ENCODE measurements at places on chromosomes 3 and 15.

DNA sequence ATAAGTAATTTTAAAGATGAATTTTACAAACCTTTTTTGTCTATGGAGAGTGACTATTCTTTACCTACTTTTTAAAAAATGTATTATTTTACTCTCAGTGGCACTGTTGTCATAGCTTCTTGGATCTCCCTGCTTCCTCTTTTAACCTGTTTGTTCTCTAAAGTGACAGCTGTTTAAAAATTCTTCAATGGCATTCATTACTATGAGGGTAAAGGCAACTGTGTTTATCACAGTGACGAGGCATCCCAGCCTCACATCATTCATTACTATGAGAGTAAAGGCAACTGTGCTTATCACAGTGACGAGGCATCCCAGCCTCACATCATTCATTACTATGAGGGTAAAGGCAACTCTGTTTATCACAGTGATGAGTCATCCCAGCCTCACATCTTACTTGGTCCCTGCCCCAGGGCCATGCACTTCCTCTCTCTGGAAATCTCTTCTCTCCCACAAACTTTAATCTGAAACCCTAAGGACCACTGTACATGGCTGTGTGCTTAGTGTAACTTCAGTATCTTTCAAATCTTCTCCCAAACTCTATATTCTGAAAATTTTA, 101.7 kb upstream of the ZNF717 start:
- H3K36me3 ChIP-seq: no peaks in the 10 kb centered on the region
- no peak for DNase-seq
- H3K4me1 ChIP-seq: no peaks in the 10 kb centered on the region

- no peak overlapping the region for H3K27ac ChIP-seq
- no peaks in the 10 kb centered on the region for H3K36me3 ChIP-seq
- H3K4me1 ChIP-seq: peaks cover 1% of the 10 kb centered on the region
- no peak for DNase-seq
- H3K4me3 ChIP-seq: no peak overlapping the region
Measured at GRCh38 chr3:154095832-154096421, 25.3 kb upstream of the ARHGEF26 start.

GRCh38 chr3:185153861-185154629, 1.2 kb upstream of the C3orf70 start:
- no peak overlapping the region for H3K27ac ChIP-seq
- peaks cover 10% of the 10 kb centered on the region for H3K27me3 ChIP-seq
- no peak overlapping the region for H3K4me3 ChIP-seq
- peaks cover 6% of the 10 kb centered on the region for H3K4me1 ChIP-seq
- DNase-seq: no peak

- H3K27ac ChIP-seq: no peak overlapping the region
- no peaks in the 10 kb centered on the region for H3K36me3 ChIP-seq
- no peak overlapping the region for H3K4me3 ChIP-seq
- H3K27me3 ChIP-seq: no peaks in the 10 kb centered on the region
- no peak for DNase-seq
Measured at GRCh38 chr3:190554197-190554596, 40.3 kb downstream of the IL1RAP start.

GRCh38 chr3:122502941-122503340, 11.8 kb downstream of the KPNA1 start:
- H3K27ac ChIP-seq: no peak overlapping the region
- H3K4me3 ChIP-seq: no peak overlapping the region
- no peaks in the 10 kb centered on the region for H3K36me3 ChIP-seq
- no peak for DNase-seq

DNA sequence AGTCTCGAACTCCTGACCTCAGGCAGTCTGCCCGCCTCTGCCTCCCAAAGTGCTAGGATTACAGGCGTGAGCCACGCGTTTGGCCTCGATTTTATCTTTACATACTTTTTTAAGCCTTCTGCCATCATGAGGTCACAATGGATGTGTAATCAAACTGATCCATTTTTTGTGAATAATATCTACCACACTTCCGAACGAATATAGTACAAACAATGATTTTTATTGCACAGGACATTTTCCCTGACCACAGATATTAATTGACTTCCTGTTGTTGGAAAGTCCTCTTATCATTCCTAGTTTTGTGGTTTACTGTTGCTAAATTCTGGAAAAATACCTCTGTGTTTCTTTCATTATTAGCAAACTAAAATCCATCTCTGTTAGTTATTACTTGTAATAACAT, 68.9 kb downstream of the MINDY2 start:
- no peaks in the 10 kb centered on the region for H3K27me3 ChIP-seq
- H3K36me3 ChIP-seq: no peaks in the 10 kb centered on the region
- peaks cover 1% of the 10 kb centered on the region for H3K4me1 ChIP-seq
- no peak overlapping the region for H3K4me3 ChIP-seq
- DNase-seq: no peak

- no peak overlapping the region for H3K27ac ChIP-seq
- no peak for DNase-seq
- peaks cover 5% of the 10 kb centered on the region for H3K36me3 ChIP-seq
- no peaks in the 10 kb centered on the region for H3K27me3 ChIP-seq
- peaks cover 2% of the 10 kb centered on the region for H3K4me1 ChIP-seq
Measured at GRCh38 chr3:45670991-45671390, 18.2 kb upstream of the SACM1L start.

GRCh38 chr15:40594429-40594836, 384 bp downstream of the KNL1 start:
- no peak overlapping the region for H3K27ac ChIP-seq
- H3K27me3 ChIP-seq: no peaks in the 10 kb centered on the region
- H3K4me3 ChIP-seq: peak overlapping the region; percentile 91
- H3K36me3 ChIP-seq: no peaks in the 10 kb centered on the region

DNA sequence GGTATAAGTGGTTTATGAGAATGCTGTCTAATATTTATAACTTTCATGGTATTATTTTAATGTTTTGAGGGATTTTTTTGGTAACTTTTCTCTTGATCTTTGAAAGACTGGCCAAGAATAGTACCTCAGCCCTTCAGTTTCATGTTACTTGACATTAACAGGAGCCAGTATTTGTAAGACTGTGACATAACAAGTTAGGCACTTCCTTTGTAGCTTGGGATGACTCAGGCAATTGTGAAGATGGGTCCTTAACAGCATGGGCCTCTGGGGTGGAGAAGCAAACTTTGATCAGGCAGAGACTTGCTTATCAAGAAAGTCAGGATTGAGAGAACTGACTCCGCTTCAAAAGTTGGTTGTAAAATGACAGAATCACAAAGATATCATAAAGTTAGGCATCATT, 9.5 kb downstream of the LRRC49 start:
- no peak for DNase-seq
- no peaks in the 10 kb centered on the region for H3K36me3 ChIP-seq
- H3K4me1 ChIP-seq: no peaks in the 10 kb centered on the region
- H3K27ac ChIP-seq: no peak overlapping the region

DNA sequence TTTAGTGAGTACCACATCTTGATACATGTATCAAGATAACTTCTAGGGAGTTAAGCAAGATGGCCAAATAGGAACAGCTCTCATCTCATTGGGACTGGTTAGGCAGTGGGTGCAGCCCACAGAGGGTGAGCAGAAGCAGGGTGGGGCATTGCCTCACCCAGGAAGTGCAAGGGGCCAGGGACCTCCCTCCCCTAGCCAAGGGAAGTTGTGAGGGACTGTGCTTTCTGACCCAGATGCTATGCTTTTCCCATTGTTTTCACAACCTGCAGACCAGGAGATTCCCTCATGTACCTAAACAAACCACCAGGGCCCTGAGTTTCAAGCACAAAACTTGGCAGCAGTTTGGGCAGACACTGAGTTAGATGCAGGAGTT, 665.0 kb upstream of the CBLB start:
- no peaks in the 10 kb centered on the region for H3K27me3 ChIP-seq
- no peaks in the 10 kb centered on the region for H3K4me1 ChIP-seq
- no peak for DNase-seq
- H3K36me3 ChIP-seq: no peaks in the 10 kb centered on the region
- H3K27ac ChIP-seq: no peak overlapping the region
- H3K4me3 ChIP-seq: no peak overlapping the region

DNA sequence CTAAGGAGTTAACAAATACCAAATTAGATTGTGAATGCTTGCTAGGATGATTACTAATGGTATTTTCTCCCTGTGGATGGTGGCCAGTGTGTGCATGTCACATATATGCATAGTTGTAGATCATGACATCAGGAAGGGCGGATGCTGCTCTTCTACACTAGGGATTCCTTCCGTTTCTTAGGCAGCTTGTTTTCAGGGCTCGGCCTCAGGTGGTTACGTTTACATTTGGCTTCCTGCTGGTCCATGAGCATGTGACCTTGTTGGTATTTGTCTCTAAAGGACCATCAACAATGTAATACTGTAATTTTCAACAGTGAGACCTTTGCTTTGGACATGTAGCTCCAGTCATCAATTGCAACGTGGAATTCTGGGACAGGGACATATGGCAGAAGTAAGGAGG, 221.4 kb downstream of the NR1D2 start:
- H3K27me3 ChIP-seq: no peaks in the 10 kb centered on the region
- no peak overlapping the region for H3K27ac ChIP-seq

DNA sequence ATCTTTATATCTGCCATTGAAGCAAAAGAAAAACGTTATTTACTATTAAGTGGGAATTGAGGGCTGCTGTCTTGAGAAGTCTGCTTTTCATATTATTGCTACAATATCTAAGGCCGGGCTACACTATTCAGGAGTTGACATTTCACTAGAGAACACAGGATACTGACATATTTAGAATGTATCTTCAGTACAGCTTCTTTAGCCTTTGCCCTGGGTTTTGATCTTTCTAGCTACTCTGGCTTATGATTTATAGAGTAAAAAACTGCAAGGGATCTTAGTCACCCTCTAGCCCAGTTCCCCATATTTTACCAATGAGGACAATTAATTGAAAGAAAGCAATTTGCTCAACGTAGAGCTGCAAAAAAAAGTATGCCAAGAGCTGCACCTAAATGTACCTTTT, 307.4 kb upstream of the DPPA4 start:
- H3K4me3 ChIP-seq: no peak overlapping the region
- DNase-seq: no peak
- no peak overlapping the region for H3K27ac ChIP-seq
- H3K27me3 ChIP-seq: no peaks in the 10 kb centered on the region

Measured in iPS DF 6.9 (cell line).